ENCODE measurements at places on chromosomes 5 and 9.

DNA sequence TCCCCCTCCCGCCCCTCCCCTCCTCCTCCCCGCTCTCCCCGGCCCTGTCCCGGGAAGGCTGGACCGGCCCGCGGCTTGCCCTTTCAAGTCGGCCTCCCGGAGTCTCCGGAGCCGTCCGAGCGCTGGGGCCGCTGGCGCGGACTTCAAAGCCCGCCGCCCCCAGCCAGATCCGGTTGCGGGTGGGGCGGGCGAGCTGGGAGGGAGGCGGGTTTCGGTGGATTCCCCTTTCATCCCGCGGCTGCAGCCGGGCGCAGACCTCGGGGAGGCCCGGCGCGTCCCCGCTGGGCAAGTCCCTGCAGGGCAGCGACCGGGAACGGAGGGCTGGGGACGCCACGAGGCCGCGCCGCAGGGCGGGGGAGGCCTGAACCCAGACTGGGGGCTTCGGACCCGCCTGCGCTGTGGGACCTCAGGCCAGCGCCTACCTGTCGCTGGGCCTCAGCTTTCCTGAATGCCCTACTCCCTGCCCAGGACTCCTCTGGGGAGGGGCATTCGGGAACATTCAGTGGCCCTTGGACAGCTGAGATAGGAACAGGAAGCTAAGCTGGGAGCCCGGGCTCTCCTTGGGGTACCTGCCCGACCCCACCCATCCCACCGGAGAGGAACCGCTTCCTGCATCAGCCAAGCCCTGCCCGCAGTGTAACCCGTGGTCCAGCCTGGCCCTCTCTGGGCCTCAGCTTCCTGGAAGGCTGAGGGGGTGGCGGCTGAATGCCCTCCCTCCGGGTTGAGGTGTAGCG, 23.4 kb downstream of the C9orf50 start:
- no peak for DNase-seq

- no peak for DNase-seq
Observed at GRCh38 chr9:134933076-134933659, 15.5 kb upstream of the FCN1 start.

DNA sequence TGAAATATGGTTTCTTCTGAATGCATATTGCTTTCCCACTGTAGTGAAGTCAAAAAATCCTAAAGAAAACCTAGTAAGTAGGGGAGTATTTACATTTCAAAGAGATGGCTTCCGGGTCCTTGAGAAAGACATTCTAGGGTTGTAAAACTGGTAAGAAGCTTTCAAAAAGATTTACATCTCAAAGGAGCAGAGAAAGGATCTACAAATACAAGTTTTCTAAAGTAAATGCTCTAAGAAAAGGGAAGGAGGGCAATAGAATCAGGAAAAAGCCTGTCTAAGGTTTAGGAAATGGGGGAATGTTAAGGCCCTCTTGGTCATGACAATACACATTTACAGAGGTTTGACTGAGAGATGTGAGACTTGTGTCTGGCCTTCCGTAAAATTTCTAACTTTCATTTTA, 16.7 kb upstream of the TRPC7 start:
- no peak for DNase-seq

DNA sequence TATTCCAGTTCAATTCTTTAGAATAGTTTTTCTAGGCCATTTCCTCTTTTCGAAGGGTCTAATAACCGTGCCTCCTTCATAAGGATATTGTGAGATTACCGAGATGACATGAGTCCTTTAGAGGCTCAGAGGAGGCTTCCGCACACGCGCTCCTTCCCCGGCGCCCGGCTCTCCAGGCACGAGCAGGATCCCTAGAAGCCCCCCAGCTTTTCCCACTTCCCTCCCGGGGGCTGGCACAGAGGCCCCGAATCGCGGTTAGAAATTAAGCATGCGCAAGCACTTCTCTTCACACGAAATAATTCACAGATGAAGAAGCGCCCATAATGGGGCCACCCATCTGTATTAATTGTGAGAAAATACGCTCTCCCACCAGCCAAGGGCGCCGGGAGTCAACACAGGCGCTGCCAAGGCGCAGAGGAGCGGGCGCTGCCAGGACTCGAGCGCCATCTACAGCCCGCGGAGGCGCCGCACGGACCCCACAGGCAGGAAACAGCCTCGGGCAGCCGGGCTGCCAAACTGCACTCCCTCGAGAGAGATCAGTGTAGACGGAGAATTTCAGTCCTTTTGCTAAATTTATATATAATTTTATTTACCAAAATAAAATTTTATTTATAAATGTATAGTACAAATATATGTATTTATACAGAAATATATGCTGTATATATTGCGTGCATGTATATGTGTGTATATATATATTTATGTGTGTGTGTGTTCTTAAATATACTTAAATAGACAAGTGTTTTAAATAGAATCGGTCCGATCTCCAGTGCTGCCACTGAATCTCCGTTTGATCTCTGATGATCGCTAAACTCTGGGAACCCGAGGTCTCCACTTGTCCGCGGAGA, 258.1 kb upstream of the NFIL3 start:
- peak; percentile 69 for DNase-seq

DNA sequence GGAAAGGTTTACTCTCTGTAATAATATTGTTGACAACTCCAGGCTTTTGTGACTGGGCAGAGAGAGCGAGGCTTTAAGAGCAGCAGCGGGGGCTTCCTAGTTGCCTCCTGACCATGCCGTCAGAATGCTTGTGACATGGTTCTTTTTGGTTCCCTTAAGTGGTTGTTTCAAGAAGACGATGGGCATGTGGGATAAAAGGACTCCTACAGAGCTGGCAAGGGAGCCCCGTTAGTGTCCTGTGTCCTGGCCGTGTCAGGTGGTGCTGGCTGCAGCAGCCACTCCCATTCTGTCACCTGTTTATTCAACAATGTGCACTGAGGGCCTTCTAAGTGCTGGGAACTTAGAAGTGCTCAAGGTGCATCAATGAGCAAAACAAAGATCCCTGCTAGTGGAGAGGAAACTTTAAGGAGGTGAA, 19.7 kb downstream of the LCP2 start:
- DNase-seq, result no peak

DNA sequence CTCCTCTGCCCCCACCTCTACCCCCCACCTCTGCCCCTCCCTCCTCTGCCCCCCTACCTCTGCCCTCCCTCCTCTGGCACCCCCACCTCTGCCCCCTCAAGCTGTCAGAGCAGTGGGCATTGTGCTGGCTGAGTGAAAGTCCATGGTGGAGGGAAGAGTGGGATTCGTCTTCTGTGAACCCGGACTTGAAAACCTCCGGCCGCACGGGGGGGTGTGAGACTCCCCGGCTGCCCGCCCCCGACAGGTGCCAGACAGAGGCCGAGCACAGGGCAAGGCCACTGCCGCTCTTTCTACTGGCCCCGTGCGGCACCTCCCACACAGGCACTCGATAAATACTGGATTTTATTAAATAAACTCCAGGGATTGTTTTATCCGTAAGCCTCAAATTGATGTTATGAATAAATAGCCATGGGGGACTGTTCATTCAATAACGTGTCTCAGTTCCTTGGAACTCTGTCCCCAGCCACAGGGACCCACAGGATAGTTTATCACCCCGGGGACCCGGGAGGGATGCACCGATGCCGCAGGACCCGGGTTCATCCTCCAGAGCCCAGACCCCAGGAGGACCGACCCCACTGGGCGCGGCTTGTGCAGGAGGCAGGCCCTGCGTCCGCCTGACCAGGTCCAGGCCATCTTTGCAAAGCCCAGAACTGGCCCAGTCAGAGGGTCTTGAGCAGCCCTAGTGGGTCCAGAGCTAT, 2.6 kb upstream of the QRFP start:
- DNase-seq, result no peak

GRCh38 chr9:129225490-129225778, 47.4 kb upstream of the IER5L start:
- DNase-seq, result no peak

- peak; percentile 13 for DNase-seq
Observed at GRCh38 chr5:154221371-154221896, 30.9 kb downstream of the GALNT10 start.

GRCh38 chr9:91865041-91865440, 85.0 kb downstream of the ROR2 start:
- DNase-seq, result no peak

DNA sequence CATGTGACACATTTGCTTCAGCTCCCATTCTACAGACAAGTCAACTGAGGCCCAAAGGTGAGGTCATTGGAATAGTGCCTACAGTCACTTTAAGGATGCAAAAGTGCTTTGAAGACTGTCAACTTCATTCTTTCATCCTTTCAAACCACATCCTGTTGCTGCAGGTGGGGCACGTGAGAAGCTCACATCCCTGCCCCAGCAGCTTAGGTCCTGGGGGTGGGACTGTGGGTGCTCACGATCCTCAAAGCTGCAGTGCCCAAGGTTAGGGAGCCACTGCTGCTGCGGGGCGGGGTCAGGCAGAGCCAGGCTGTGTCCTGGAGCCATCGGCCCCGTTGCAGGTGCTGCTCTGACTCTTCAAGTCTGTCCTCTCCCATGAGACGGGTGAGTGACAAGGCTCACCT, 57.9 kb upstream of the IER5L start:
- DNase-seq, result no peak

DNA sequence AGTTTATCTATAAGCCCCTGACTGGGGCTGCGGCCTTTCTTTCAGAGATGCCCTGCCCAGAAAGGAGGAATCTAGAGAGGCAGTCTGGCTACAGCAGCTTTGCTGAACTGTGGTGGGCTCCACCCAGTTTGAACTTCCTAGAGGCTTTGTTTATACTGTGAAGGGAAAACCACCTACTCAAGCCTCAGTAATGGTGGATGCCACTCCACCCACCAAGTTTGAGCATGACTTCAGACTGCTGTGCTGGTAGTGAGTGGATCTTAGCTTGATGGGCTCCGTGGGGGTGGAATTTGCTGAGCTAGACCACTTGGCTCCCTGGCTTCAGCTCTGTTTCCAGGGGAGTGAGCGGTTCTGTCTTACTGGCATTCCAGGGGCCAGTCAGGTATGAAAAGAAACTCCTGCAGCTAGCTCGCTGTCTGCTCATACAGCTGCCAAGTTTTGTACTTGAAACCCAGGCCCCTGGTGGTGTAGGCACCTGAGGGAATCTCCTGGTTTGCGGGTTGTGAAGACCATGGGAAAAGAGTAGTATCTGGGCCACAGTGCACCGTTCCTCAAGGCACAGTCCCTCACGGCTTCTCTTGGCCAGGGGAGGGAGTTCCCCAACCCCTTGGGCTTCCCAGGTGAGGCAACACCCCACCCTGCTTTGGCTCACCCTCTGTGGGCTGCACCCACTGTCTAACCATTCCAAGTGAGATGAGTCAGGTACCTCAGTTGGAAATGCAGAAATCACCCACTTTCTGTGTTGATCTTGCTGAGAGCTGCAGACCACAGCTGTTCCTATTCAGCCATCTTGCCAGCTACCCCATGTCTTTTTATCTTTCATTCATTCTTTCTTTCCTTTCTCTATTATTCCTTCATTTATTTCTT, 211.8 kb upstream of the C9orf72 start:
- no peak for DNase-seq

DNA sequence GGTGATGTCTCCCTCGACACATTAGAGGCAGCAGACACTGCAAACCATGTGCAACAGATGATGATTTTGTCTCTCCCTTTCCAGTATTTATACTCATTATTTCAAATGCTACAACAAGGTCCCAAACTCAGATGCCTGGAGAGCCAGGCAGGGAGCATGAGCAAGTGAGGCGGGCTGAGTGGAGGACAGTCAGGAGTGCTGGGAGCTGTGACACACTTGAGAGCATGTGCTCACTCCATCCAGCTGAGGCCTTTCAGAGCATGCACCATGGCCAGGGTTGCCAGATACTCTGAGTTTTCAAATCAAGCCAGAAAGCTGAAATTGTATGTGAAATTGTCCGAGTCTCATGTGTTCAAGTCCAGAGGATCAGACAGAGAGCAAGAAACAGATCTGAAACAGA, 55.8 kb upstream of the SLC2A8 start:
- DNase-seq, result no peak

DNA sequence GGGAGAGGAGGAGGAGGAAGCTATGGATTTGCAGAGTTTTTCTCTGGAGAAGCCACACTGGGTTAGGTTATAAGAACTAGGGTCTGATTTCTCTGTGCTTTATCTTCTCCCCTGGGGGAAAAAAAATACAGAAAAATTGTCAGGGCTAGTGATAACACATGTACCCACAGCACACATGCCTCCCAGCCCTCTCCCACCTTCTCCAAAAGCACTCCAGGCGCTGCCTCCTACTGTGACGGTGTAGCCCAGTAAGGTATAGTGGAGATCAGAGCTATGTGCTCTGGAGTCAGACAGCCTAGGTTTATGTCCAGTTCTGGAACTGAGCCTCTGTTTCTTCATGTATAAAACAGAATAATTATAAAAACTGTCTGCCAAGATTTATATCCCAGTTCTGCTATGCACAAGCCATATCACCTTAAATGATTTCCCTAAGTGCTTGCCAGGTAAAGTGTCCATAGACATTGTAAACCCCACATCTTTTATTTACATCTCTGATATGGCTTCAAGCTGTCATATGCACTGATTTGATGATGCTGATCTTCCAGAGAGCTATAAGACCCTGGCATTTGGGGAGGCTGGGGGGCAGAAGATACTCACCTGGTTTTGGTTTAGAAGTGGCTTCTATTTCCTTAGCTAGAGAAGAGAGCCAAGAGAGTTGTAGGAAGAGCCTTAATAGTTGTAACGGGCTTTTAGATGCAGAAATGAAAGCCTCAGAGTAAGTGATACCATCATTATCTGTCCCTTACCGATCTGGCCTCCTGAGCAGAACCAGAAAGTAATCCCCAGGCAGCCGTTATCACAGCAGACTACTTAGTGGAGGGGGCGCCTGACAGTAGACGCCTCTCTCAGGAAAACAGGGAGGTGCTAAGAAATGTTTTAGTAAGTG, 7.6 kb downstream of the SLC1A3 start:
- DNase-seq, result no peak

DNA sequence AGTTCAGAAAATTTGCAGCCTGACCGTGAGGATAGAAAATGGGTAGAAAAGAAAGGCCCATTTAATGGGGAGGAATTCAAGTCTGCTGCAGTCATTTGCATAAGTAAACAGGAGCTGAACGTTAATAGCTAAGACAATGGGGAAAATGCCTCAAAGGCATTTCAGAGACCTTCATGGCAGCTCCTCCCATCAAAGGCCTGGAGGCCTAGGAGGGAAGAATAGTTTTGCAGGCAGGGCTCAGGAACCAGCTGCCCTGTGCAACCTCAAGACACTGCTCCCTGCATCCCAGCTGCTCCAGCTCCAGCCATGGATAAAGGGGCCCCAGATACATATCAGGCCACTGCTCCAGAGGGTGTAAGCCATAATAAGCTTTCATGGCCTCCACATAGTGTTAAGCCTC, 32.2 kb upstream of the CDH18 start:
- no peak for DNase-seq

GRCh38 chr9:32991897-32992594, 9.4 kb downstream of the APTX start:
- DNase-seq, result no peak

- DNase-seq, result no peak
Observed at GRCh38 chr9:71741926-71742648, 26.2 kb downstream of the CEMIP2 start.

GRCh38 chr5:156208271-156208670, 118.7 kb upstream of the SGCD start:
- no peak for DNase-seq

GRCh38 chr5:137751869-137752491, 2.2 kb downstream of the HNRNPA0 start:
- DNase-seq, result no peak

DNA sequence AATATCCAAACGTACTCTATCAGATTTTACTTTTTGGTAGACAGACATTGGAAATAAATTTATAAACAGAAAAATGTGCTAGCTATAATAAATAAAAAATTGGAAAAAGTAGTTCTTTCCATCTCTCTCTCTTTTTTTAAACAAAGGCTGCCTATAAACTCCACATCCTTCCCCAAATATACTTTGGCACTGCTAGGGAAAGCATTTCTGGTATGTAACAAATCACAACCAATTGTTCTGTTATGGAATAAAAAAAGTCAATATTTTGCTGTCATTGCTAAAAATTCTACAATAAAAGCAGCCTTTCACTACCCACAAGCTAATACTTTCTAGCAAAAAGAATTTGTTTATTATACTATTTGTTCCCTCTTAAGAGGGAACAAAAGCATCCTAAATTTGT, 169.2 kb upstream of the TARS1 start:
- DNase-seq, result no peak

All from C1 segment of cervical spinal cord (tissue), 14 donors.